Kidney tubule cell (primary cell): ENCODE measurements at places on chromosomes 5 and 9.

- DNase-seq: no peak
Measured at GRCh38 chr9:36759141-36759540, 186.4 kb downstream of the MELK start.

GRCh38 chr5:79961716-79962574 lies 29.1 kb downstream of the MTX3 start:
- peak; percentile 58 for DNase-seq

DNA sequence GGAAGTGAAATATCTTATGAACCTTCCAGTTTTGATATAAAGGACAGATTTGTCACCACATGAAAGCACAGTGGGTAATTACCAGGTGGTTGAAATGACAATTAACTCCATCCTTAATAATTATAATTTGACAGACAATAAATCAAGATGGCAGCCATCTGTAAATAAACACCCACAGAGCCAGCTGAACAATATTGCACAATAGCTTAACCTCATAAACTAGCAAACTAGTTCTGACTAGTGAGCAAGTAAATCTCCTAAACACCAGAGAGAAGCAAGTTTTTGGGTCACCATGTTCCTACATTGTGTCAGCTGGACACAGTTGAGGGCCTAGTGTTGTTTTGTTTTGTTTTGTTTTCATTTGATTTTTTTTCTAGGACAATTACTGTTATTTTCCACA lies 577.4 kb downstream of the ACTL7B start:
- DNase-seq: no peak

GRCh38 chr5:90866333-90866732 lies 307.7 kb downstream of the ADGRV1 start:
- DNase-seq: peak; percentile 57

DNA sequence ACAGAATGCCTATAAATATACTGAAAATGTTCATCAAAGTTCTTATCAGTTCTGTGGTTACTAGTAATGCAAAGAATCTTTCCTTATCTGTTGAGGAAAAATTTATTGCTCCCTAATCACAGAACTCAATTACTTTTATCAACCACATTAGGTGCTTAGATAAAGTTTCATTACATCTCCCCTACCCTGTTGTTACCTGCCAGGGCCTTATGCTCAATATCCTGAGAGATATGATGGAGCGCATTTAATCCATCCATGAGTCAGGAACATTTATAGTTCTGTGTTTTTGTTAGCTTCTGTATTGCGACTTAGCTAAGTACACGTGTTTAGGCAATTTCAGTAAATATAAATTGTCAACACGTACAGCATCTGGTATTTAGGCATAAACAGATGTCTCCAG lies 164.3 kb upstream of the ST8SIA4 start:
- DNase-seq: no peak

DNA sequence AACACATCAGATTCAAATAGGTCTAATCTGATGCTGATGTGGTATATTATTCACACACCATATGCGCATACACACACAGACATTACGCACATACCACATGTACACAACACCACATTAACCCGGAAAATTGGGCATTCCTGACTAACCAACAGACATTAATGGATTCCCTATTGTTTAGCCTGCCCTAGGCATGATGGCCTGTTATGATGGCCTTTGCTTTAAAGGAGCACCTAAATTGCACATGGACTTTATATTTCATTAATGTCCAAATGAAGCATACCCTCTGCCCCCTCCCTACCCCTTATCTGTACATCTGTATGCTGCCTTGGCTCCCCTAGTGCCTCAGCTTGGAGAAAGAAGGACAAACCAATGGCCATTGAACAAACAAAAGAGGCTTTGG lies 127.7 kb upstream of the PRLR start:
- no peak for DNase-seq

GRCh38 chr5:135189024-135189423 lies 155.0 kb upstream of the PITX1 start:
- DNase-seq: no peak

DNA sequence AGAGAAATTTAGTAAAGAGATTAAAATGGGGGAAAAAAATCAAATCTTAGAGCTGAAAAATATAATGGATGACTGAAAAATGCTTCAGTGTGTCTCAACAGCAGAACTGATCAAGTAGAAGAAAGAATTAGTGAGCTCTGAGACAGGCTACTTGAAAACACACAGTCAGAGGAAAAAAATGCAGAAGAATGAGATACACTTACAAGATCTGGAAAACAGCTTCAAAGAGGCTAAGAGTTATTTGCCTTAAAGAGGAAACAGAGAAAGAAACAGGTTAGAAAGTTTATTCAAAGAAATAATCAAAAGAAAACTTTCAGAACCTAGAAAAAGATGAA lies 70.5 kb upstream of the OR2K2 start:
- DNase-seq: peak; percentile 44

- DNase-seq: no peak
Measured at GRCh38 chr9:91915524-91916263, 34.3 kb downstream of the ROR2 start.

DNA sequence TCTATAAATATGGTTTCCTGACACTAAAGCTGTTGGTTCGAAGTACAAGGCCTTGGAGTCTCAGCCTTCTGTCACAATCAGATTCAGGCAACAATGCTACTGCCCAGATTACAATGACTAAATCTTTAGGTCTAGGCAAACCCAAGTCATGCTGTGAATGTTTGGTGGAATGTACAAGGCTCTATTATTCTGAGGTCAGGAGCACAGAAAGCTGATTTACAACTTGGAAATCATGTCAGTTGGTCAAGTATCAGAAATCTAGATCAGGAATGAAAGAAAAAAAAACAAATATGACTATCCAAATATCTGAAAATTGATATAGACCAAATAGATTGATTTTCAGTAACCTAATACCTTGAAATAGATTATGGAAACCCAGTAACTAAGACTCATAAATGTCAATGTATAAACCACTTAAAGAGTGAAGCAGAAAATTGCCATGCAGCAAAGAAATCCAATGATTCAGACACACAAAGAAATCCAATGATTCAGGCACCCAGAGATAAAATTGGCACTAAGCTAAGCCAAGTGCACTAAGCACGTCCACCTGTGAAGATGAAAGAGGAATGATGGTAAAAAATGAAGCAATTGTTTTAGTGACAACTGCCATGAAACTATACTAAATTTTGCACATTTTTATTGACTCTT lies 588.0 kb upstream of the TUSC1 start:
- peak; percentile 54 for DNase-seq

- no peak for DNase-seq
Measured at GRCh38 chr9:69499407-69499806, 172.8 kb downstream of the APBA1 start.

DNA sequence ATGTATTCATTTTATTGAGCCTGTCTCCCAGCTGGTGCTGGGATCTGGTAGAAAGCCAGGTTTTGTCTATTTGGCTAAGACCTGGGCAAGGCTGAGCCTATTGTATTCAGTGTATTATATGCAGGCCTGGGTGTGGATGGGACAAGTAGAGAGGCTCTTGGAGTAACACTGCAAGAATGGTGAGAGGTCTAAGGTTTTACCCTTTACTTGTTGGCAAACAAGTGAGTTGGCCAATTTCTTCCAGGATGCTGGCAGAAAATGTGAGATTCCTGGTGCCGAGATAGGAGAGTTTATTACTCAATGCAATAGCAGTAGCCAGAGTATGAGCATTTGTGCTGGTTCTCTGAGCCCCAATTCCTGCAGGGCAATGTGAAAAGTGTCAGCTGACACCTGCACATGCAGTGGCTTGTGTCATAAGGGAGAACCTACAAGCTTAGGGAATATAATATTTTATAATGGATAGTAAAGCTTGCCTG lies 141.7 kb upstream of the PRLR start:
- DNase-seq: no peak

GRCh38 chr5:73136055-73136562 lies 15.7 kb downstream of the TMEM171 start:
- DNase-seq: peak; percentile 84

DNA sequence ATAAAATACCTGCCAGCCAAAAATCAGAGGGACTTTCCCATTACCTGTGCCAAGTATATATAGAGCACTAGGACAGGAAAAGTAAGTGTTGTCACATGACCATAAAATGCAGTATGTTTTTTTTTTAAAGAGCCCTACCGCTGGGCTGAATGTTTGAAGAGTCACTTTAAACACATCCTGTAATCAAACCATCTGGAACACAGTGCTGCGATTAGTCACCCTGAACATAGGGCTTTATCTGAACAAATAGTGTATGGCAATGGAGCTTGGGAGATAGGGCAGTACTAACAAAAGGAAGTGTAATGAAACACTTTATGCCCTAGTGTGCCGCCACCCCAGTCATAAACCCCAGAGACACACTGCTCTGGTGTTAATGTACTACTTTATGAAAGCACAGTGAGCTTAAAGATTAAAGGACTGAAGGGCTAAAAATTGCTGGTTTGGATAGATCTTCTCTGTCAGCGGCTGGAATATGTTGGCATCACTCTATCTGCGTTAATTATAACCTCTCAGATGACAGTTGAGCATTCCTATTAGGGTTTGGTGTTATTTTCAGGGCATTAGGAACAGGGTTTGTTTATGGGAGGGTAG lies 90.4 kb downstream of the ZNF608 start:
- DNase-seq: peak; percentile 98

DNA sequence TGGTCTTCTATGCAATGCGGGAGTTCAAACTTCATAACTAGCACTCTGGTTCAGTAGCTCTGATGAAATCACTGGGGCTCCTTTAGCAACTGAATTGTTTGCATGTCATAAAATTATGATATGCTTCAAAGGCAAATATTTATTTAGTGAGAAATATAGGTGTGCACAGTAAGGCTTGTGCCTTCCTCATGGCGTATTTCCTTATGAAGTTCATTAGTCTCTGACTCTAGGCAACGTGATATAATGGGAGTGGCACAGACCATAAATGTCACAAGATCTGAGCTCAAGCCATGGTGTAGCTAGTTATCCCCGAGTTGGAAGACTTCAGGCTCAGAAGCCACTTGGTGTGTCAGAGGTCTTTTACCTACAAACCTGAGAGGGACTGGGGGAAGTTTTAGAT lies 35.5 kb downstream of the PIP5K1B start:
- DNase-seq: no peak

DNA sequence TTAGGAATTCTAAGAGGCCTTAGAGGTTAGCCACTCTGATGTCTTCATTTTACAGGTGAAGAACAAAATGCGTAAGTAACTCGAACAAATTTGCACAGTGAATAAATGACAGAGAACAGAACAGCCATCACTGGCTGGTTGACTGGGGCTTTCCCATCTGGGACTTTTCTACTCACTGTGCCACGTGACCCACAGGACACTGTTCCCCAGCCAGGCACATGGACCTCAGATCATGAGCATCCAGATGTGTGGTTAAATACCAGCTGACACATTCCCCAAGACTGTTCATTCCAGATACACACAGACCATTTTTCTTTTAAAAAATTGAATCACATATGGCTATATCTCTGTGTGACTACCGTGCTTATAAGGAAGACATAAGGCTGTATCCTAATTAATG lies 25.8 kb upstream of the MED10 start:
- DNase-seq: peak; percentile 63

DNA sequence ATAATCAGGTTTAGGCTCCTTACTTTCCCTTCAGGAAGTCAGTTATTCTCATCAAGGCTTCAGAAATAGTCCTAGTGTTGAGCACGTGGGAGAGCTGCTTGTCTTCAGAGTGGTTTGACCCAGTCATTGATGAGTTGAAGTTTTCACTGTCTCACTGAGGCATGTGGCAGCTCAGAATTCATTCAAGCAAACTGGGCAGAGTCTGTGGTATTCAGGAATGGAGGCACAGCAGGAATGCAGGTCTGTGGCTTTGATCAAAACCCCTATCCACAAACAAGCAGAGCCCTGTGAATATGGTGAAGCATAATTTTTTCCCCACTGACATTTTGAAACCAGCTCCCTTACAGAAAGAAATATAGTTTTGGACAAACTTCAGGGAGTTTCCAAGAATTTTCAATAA lies 207.3 kb downstream of the CD180 start:
- DNase-seq: peak; percentile 96

- DNase-seq: peak; percentile 42
Measured at GRCh38 chr9:94144394-94144793, 60.1 kb downstream of the PTPDC1 start.

DNA sequence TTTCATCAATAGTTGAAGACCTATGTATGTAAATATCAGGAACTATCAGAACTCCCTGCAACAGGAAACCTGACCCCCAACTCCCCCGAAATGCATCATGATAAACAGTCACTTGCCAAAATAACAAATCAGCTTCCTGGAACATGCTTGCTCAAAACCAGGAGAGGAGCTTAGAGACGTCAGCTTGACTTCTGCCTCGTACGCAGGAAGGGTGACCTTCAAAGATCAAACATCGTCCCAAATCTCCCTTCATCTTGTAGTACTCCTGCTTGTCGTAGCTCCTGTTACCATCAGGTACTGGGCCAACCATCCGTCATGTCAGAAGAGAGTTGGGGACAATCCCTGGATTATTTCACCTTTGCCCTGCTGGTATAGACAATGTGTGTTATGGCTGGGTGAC lies 396.1 kb downstream of the GADD45G start:
- no peak for DNase-seq

DNA sequence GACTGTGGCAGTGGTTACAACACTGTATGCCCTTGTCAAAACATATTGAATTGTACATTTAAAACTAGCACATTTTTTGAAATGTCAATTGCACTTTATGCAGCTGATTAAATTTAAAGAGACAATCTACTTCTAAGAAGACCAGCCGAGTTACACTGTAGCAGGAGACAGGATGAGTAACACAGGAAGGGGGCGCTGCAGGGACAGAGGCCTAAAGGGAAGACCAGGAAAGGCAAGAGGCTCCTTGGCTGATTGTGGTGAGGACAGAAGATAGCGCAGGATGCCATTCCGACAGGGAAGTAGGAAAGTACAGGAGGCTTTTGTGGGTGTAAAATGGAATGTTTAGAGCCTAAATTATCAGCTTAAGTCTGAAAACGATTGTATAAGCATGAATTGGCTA lies 28.2 kb upstream of the PPP2R2B start:
- DNase-seq: no peak

- no peak for DNase-seq
Measured at GRCh38 chr5:151781201-151781600, 9.4 kb downstream of the G3BP1 start.

DNA sequence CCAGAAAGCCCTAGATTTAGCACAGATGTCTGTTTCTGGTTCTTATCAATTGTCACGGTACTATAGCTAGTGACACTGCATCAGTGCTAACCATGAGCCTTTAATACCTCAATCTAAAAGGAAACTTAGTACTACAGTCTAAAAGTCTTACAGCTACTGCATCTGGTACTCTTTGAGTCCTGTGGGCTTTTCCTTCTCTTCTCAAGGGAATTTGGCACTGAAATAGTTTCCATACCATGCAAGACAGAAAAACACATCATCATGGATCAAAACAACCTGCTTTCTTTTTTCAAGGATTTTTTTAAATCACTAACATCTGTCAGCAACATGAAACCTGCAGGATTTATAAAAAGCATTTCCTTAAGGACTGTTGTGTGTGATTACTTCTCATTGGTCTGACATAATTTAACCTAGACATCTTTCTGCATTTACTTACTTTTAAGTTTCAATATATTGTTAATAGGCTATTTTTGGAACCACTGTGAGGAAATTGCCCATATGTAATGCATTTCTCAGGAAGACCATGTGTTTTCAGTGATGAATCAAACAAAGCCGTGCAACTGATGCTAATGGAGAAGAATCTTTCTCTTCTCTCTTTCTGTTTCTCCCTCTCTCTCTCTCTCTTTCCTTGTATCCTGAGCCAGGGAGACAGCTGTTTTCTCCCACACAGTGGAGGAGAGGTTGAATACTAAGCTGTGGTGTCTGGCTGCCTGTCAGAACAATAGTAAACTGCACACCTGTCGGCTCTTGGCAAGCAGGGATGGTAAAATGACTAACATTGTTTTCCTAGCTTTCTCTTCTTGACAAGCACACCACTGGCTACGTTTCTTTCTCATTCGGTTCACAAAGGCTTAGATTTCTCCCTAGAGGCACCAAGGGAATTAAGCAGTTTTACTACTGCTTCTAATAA lies 273.4 kb downstream of the CSNK1G3 start:
- peak; percentile 33 for DNase-seq
